ENCODE measurements at places on chromosomes 3 and 15. TPM values are rescaled to one million over a fixed set of nuclear protein-coding genes. Genes with fewer than 3 reads are reported as not detected.
A peak's percentile ranks its signal among the peaks of the same experiment; 100 is the strongest.

The KCNMB3 gene
- total RNA-seq: 2.0 TPM

The SRPRB gene
- 42.8 TPM for total RNA-seq

GRCh38 chr3:118436697-118437262, 597.9 kb downstream of the IGSF11 start:
- no peak for DNase-seq

GRCh38 chr3:14031271-14031670, 93.4 kb downstream of the CHCHD4 start:
- DNase-seq: no peak

- no peak for DNase-seq
These were observed 469.9 kb upstream of the CBLB start for GRCh38 chr3:106338582-106339214.

The SGO1 gene
- 1.6 TPM for total RNA-seq

DNA sequence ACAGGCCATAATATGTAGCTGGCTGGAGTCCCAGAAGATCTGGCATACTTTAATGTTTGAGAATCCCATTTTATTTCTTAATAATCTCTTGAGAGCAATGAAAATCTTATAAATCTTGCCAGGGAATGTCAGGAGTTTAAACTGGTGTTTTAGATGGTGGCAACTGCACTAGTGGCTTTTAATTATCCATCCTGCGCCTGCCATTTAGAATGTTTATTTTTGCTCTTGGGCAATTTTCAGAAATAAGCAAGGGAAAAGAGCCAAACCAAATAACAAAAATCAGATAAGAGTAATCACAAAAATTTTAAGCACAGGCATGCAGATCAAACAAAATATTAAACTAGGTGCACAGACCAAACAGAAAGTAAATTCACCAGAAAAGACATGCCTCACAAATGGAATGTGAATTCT, 41.9 kb upstream of the UBP1 start:
- DNase-seq: no peak

GRCh38 chr3:135581806-135582205, 383.7 kb upstream of the PPP2R3A start:
- DNase-seq: no peak

- DNase-seq: no peak
These were observed 6.5 kb downstream of the CCDC33 start for GRCh38 chr15:74242441-74243185.

- DNase-seq: no peak
These were observed 358.0 kb downstream of the WDR72 start for GRCh38 chr15:53401503-53401902.

DNA sequence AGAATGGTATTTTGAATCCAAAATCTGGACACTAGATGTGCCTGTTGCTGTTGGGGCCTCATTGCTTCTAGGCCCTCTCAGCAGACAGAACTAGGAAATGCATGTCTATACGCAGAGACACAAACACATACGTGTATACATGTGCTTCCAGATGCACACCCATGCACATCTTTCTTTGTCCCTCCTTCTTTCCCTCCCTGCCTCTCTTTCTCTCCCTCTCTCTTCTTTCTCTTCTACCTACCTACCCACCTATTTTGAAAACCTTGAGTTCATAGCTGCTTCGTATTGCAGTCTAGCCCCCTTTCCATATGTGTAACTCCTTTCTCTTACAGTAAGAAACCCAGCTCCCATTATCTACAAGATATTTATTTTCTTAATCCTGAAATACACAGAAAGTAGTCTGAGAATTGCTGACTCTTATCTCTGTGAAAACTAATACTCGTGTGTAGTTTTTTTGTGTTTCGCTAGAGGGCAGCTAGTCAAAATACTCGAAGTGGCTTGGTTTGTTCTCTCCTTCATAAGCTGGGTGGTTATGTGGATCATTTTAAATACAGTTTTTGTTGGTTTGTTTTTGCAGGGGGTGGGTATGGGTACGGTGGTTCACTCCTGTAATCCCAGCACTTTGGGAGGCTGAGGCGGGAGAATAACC, 18.5 kb downstream of the RPL32 start:
- no peak for DNase-seq

DNA sequence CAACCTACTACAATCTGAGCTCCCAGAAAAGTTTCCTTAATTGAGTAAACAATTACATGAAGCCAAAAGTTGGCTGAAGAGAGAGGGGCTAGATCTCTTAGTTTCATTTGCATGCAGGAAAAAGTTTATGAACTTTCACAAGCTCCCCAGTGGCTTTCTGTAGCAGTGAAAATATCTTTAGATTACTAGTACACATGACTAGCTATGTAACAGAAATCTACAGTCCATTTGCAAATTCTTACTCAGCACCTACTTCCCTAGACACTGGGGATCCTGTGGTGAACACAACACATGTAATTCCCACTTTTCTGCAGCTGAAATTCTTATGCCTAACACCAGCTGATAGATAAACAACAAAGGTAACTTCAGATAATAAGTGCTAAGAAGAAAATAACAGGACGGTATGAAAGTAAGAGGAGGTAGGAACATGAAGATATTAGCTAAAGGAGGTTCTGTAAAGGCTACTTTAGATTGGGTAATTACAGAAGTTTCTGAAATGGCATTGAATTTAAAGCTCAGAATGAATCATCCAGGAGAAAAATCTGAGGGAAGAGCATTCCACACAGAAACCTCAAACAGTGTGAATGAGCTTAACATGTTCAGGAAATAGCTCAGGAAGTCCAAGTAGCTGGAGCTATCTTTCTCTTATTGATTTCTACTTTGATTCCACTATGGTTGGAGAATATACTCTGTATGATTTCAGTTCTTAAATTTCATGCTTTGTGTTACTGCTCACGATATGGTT, 204.8 kb downstream of the MAGI1 start:
- no peak for DNase-seq

GRCh38 chr3:12875857-12876836, 34.8 kb upstream of the RPL32 start:
- peak; percentile 56 for DNase-seq

DNA sequence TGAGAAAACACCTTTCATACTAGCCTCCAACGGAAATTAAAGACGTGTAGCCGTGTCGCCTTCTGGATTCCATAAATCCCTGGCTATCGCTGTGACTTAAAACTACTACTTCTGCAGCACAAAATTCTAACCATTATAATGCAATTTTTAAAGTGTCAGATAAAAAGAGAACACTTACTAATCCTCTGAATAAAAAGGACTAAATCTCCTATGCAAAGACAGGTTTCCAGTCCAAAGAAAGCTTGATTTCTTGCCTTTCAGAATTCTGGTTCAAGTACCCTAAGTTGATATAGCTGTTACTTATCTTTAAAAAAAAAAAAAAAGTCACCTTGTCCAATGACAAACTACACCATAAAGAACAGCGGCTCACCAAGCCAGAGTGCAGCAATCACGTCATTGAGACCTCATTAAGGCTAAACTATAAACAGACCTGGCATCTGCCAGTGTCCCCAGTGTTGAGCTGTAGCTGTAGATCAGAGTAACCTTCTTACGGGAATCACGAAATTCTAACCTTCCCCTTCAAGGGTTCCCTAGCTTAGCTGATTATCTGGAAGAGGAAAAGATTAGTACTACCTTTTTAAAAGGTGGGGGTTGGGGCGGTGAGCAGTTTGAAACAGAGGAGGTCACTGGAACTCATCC, 2.2 kb downstream of the ABCC5 start:
- DNase-seq: no peak

The SIDT1 gene
- total RNA-seq: 8.2 TPM

The CCR1 gene
- 1.6 TPM for total RNA-seq

- no peak for DNase-seq
These were observed 10.6 kb upstream of the GCSAM start for GRCh38 chr3:112143689-112144088.

- DNase-seq: no peak
These were observed 225.9 kb downstream of the CDIN1 start for GRCh38 chr15:36805278-36805677.

The ACAN gene
- 0.41 TPM for total RNA-seq

- no peak for DNase-seq
These were observed 415.5 kb downstream of the FHIT start for GRCh38 chr3:60835796-60836195.

DNA sequence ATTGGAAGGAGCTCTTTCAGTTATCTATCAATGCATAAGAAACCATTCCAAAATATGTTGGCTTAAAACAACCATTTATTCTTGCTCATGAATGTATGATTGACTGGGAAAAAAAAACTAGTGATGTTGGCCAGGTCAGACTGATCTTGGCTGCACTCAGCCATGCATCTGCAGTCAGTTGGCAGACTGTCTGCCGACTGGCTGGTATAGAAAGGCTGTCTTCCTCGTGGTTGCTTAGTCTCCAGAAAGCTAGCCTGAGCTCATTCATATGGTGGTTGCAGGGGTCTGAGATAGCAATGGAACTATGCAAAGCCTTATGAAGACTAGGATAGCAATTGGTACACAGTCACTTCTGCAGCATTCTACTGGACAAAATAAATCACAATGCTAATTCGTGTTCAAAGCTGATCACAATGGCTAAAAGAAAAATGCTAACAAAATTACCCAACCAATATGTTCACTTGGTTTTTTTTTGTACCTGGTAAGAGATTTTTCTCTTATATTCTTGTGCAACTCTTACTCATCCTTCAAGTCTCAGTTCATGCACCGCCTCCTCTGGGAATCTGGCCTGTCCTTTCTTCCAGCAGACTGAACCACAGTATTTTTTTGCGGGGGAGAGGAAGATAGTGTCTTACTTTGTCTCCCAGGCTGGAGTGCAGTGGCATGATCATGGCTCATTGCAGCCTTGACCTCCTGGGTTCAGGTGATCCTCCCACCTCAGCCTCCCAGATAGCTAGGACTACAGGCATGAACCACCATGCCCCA, 126.8 kb downstream of the KCNAB1 start:
- DNase-seq: no peak

DNA sequence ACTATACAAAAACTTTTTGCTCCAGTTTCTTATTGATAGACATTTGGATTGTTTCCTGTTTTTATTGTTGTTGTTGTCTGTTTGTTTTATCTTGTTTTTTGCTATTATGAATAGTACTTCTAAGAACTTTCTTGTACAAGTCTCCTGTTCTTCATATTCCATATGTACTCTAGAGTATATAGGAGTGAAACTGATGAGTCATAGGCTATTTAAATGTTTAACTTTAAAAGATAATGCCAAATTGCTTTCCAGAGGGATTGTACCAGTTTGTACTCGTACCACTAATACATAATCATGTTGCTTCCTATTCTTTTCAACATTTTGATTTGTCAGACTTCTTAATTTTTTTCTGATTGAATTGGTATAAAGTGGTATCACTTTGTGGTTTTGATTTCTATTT, 19.6 kb downstream of the LRRC49 start:
- no peak for DNase-seq

- DNase-seq: no peak
These were observed 34.6 kb upstream of the CACNA2D3 start for GRCh38 chr3:54087581-54088410.

- DNase-seq: no peak
These were observed 4.5 kb downstream of the EIF4A2 start for GRCh38 chr3:186787642-186788481.

The CFAP91 gene
- total RNA-seq: 7.7 TPM

GRCh38 chr3:134640872-134641470, 9.9 kb downstream of the KY start:
- no peak for DNase-seq

GRCh38 chr3:72297481-72297880, 512.5 kb upstream of the PROK2 start:
- DNase-seq: no peak

The THSD4 gene
- total RNA-seq: 1.6 TPM

- no peak for DNase-seq
These were observed 292.9 kb upstream of the NR2F2 start for GRCh38 chr15:96037584-96037983.

DNA sequence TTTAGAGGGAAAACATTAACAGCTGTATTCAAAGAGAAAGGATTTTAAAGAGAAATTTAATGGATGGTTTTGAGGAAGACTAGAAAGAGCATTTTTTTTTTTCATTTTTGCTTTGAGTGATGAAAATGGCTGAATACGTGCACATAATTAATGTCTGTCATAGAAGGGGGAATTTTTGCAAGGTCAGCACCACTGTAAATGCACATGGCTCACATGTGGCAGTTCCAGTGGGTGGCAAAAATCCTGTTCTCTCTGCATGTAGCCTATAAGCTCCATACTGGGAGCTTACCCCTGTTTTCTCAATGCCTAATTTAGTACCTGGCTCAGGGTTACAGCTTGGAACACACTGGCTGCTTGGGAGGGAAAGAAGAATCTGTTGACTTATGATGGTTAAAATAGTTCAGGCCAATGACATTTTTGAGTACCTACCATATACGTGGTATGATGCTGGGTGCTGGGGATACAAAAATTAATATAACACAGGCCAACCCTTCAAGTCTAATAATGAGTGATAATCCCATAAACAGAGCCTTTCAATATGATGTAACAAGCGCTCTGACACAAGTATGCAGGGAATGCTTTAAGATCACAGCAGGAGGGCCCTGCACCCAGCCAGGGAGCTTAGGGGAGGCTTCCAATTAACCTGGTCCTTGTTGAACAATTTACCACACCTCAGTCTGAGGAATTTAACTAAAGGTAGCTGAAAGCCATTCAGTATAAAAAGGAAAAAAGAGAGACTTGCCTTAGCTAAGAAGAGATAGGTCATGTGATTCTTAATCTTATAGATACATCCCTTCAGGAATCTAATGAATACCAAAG, 33.0 kb downstream of the HSPBAP1 start:
- DNase-seq: no peak

The PCBP4 gene
- total RNA-seq: 45.7 TPM

GRCh38 chr3:124834723-124835718, 52.1 kb downstream of the ITGB5 start:
- DNase-seq: peak; percentile 44

The CISH gene
- total RNA-seq: 0.41 TPM

- DNase-seq: no peak
These were observed 48.2 kb downstream of the WWTR1 start for GRCh38 chr3:149609595-149609994.

DNA sequence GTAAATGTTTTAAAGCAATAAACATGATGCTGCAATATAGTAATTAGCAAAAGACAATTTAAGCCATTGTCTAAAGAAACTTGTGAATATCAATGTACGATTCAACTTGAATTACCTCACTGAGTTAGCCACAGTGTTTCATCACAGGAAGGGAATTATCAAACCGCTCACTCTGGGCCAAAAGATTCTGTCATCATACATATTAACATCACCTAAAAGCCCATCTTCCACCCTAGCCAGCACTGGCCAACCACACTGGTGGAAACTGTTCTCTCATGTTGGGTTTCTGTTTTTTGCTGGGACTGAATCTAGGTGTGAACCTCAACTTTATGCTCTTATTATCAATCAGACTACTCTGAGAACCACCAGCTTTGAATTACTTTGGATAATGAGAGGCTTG, 497.7 kb upstream of the THBS1 start:
- DNase-seq: no peak

DNA sequence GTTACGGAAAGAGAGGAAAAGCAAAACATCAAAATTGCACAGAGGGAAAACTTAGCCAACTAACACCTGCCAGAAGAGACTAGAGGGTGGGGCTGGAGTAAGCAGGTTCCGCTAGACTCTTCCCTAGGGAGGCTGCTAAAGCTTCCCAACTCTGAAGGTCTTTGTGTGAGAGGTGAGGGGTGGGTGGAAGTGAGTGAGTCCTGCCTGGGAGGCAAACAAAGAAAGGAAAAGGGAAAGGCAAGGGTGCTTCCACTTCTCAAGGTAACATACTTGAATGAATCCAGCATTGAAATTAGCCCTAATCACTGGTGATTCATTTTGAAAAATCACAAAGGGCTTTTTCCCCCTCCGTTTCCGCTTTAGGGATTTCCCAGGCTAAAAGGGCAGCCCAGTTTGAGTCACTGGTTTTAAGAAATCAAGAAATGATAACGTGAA, 220.5 kb upstream of the ADAMTS9 start:
- DNase-seq: no peak

Measured in frontal cortex (tissue), 4 donors.